ENCODE measurements at places on chromosomes 12 and 14. TPM values are rescaled to one million over a fixed set of nuclear protein-coding genes. Genes with fewer than 3 reads are reported as not detected.

Gene NRL
- 1.3 TPM for total RNA-seq

DNA sequence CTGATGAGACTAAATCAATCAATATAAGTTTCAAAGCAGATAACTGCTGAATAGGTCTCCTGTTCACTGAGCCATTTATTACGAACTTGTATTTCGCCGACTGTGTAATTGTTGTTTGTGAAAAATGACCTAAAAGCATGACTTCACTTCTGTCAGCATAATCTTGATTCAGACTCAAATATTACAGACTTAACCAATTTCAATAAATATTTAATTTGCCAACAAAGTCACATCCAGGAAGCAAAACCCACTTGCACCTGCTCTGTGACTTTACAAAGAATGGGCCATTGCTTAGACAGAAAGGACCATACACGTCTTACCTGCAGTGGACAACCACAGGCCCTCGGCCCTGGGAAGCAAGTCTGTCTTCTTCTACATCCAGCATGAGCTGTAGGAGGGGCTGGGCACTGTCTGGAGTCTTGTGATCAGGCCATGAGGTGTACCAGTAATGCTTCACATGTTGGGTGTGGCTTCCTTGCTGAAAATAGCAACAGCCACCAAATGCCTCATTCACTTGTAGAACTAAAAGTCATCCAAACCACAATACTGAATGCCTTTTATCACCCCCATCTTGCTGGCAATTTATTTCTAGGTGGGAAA is 23.5 kb upstream of the PTPRB start:
- DNase-seq = peak; percentile 96

GRCh38 chr14:70086685-70087379 is 101.9 kb downstream of the SLC8A3 start:
- peak; percentile 13 for DNase-seq

- DNase-seq = no peak
These were observed 4.4 kb upstream of the TMTC2 start for GRCh38 chr12:82682326-82682725.

DNA sequence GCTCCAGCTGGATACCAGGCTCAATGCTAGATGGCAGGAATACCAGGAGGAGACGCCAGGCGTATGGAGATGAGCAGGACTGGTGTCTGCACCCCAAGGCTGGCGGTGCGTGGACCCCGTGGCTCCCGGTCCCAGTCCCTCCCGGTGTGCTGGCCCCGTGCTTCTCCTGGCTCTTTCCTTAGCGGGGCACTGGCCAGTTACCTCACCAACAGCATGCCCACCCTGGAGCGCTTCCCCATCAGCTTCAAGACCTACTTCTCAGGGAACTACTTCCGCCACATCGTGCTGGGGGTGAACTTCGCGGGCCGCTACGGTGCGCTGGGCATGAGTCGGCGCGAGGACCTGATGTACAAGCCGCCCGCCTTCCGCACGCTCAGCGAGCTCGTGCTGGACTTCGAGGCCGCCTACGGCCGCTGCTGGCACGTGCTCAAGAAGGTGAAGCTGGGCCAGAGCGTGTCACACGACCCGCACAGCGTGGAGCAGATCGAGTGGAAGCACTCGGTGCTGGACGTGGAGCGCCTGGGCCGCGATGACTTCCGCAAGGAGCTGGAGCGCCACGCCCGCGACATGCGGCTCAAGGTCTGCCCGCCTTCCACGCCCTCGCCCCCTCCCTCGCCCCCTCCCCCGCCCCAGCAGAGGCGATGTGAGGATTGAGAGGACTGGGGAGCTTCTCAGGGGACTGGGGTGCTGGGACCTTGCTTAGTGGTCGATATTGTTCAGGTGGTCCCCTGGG is 14.6 kb downstream of the VASH1 start:
- no peak for DNase-seq

Gene ARHGEF25
- total RNA-seq = 5.7 TPM

DNA sequence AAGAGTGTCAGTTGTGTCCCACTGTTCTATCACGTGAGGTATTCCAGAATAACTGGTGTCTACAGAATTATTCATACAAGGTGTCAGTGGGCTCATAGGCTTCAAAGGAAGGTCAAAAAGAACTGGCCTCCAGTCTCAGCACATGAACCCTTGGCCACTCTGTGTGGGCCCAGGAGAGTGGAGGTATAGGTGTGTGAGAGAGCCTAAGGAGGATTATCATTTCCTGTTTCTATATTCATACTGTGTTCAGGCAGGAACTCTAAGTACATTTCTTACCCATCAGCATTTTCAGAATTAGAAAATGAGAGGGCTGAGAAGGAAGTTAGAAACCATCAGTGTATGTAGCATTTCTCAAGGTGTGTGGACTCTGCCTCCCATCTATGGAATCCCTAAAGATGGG is 87.0 kb downstream of the BTG1 start:
- DNase-seq = no peak

GRCh38 chr14:22319526-22320361 is 269.3 kb downstream of the DAD1 start:
- peak; percentile 48 for DNase-seq

Gene FSCB
- total RNA-seq = not detected

DNA sequence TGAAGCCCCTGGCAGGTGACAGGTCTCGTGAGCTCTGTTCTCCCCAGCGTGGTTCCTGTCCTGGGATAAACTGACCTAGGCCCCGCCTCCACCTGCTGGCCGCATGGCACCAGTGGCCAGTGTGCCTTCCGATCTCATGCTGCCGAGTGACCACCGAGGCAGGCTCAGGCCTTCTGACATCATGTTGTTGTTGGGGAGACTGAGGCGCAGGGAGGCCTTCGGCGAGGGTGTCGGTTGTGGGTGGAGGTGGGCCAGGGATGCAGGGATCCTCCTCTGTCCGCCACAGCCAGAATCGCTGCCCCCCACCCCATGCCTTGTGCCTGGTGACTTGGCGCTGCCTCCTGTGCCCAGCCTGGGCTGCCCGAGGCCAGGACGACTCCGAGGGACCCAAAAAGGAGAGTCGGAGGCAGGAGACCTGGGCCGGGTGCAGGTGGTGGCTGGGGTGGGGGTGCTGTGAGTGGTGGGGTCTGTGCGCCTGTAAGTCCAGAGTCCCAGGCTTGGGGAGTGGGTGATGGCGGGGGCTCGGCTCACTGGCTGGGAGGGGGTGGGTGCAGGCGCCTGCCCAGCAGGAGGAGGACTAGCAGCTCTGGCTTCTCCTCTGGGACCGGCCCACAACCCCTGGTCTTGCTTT is 24.3 kb downstream of the ASPG start:
- DNase-seq = no peak

GRCh38 chr14:65006261-65006721 is 19.6 kb downstream of the FNTB start:
- DNase-seq = peak; percentile 76

DNA sequence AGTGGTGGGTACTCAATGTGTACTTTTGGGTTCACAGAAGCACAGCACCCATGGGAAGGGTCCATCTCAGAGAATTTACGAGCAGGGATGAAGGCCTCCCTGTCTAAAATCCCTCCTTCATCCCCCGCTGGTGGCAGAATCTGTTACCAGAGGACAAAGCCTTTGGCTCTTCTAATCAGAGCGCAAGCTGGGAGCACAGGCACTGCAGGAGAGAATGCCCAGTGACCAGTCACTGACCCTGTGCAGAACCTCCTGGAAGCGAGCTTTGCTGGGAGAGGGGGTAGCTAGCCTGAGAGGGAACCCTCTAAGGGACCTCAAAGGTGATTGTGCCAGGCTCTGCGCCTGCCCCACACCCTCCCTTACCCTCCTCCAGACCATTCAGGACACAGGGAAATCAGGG is 1.5 kb upstream of the GPR162 start:
- no peak for DNase-seq

GRCh38 chr14:67395876-67396189 is 16.1 kb downstream of the PLEK2 start:
- DNase-seq = peak; percentile 71

Gene ZBTB39
- 5.0 TPM for total RNA-seq

DNA sequence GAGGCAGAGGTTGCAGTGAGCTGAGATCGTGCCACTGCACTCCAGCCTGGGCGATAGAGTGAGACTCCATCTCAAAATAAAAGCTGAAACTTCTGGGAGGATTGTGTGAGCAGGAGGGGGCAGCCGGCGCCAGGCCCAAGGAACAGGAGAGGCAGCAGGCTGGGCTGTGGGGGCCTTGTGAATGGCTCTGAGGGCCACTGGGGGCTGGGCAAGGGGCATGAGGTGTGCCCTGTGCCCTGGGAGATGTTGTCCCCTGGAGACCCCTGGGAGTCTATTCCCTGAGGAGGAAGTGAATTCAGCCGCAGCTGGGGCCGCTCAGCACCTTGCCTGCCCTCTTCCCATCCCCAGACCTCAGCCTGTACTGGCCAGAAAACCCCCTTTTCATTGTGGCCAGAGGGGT is 4.9 kb downstream of the LBHD2 start:
- DNase-seq = no peak

DNA sequence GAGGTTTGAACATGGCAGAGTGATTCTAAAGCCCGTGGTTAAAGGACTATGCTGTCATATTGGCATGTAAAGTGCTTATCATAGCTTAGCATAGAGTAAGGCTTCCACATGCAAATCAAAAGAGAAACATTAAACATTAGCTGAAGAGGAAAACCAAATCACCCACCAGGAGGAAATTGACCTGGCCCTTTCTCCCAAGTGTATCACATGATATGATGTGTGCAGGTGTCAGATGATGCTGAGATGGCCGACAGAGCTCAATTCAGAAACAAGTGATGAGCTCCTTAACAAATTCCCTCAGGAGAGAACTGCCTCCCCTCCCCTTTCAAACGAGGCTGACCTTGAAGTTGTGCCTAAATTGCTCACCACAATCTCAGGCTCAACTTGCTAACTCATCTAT is 217.1 kb upstream of the BTG1 start:
- DNase-seq = no peak

Gene RFLNA
- not detected for total RNA-seq

DNA sequence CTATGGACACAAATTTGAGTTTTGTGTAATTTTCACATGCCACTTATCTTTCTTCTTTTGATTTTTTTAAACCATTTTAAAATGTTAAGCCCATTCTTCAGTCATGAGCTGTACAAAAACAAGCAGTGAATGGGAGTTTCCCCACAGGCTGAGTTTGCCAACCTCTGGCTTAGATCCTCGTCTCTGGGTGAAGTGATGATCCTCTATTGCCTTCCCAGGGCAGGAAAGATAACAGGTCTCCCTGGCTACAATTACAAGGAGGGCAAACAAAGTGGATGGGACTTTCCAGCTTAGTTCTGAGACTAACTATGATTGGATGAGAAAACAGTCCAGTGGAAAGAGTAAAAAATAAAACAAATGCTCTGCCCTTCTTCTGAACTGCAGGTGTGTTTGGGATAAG is 203.7 kb downstream of the SPTSSA start:
- no peak for DNase-seq

- no peak for DNase-seq
These were observed 118.8 kb upstream of the CCND2 start for GRCh38 chr12:4154672-4155225.

- peak; percentile 46 for DNase-seq
These were observed 44.9 kb downstream of the ATP2B1 start for GRCh38 chr12:89663577-89664357.

DNA sequence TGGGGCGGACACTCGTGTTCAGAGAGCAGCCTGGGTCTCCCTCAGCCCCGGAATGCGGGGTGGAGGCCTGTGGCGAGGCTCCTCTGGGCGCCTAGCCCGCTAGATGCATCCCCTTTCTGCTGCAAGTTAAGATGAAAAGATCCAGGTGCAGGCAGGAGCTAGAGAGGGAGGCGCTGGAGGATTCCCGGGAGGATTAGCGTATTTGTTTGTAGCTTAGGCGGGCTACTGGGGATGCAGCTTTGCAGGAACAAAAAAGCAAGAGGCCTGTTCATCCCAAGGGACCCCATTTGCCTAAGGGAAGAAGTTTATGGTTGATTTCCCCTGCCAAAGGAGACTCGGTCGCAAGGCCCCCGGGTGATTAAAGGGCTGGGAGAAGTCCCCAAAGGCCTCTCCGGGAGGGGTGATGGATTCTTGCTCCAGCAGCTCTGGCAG is 824 bp downstream of the CCDC177 start:
- no peak for DNase-seq

Gene WDHD1
- 14.8 TPM for total RNA-seq

DNA sequence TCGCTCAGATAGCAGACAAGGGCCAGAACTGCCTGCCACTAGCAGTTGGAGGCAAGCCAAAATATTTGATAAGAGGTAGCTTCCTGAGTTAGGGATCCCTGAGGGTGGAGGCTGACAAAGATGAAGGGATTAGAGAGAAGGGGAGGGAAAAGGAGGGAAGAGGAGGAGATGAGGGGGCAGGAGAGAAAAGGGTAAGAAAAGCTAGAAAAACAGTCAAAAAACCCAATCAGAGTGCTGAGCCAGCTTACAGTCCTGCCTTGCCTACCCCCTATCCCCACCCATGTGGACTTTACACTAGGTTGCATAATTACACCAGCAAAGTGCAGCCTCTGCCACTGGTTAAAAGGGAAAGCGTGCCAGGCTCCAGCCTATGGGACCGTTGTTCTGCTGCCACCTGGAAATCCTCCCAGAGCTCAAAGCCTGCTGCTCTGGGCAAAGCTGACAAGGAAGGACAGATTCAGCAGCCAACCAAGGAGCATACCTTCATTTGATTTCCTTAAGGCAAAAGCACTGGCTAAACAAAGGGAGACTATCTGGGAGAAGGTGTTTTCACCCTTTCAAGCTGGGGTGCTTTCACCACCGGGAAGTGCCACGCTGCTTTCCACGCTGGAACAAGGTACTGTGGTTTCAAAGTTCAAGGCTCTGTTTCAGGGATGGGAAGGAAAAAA is 3.8 kb upstream of the NUMB start:
- no peak for DNase-seq

- DNase-seq = no peak
These were observed 25.1 kb downstream of the TEAD4 start for GRCh38 chr12:2984249-2984648.

GRCh38 chr12:6899837-6900519 is 4.6 kb upstream of the LRRC23 start:
- peak; percentile 49 for DNase-seq

DNA sequence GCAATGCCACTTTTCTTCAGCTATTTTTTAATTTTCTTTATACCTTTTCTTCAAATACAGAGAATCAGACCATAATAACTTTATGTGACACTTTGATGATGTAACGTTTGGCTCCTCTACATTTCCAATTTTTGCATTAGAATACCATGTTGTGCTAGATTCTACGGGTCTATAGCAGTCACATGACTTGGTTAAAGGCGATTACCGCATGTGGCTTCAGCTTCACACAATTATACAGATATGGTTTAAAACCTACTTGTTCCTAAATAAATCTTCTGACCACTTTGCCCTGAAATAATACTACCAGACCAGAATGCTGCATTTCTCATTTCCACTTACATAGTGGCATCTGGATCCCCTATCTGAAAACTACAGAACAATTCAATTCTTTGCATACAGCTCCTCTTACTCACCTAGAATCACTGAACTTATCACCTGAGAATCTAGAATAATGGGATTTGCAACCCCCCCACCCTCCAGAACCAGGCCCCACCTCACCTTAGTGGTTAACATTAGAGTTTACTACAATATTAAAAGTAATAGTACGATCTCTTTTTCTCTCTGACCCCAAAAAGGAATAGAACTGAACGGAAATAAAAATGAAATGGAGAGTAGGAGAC is 1.3 kb downstream of the MAX start:
- no peak for DNase-seq

- no peak for DNase-seq
These were observed 893.1 kb downstream of the TMEM121 start for GRCh38 chr14:106419376-106419965.

Gene OR6C2
- not detected for total RNA-seq

All from HT1080 (cell line).